Cardiac septum (tissue), 1 donor: ENCODE measurements at places on chromosomes 5 and 9. TPM values are rescaled to one million over a fixed set of nuclear protein-coding genes. Genes with fewer than 3 reads are reported as not detected.

PHF24 gene
- total RNA-seq = 0.57 TPM

CBY3 gene
- not detected for total RNA-seq

CATSPER3 gene
- total RNA-seq = 0.54 TPM

- no peak for DNase-seq
These were observed 1.9 kb upstream of the SLC31A2 start for GRCh38 chr9:113148781-113149510.

- no peak for DNase-seq
These were observed 4.4 kb downstream of the PDCD1LG2 start for GRCh38 chr9:5514617-5515260.

DNA sequence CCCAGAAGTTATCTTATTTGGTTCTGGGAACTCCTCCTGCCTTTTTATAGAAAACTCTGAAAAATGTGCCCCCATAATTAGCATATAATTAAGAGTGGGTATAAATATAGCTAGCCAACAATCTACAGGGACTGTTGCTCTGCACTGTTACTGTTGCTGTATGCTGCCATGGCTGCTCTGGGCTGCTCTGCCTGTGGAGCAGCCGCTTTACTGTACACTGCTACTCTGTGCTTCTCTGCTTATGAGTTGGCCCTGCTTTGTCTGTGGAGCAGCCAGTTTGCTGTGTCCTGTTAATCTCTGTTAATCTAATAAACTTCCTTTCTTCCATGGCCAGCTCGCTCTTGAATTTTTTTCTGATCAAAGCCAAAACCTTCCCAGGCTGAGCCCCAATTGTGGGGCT is 2244.0 kb upstream of the ACO1 start:
- DNase-seq = no peak

C5orf58 gene
- not detected for total RNA-seq

DNA sequence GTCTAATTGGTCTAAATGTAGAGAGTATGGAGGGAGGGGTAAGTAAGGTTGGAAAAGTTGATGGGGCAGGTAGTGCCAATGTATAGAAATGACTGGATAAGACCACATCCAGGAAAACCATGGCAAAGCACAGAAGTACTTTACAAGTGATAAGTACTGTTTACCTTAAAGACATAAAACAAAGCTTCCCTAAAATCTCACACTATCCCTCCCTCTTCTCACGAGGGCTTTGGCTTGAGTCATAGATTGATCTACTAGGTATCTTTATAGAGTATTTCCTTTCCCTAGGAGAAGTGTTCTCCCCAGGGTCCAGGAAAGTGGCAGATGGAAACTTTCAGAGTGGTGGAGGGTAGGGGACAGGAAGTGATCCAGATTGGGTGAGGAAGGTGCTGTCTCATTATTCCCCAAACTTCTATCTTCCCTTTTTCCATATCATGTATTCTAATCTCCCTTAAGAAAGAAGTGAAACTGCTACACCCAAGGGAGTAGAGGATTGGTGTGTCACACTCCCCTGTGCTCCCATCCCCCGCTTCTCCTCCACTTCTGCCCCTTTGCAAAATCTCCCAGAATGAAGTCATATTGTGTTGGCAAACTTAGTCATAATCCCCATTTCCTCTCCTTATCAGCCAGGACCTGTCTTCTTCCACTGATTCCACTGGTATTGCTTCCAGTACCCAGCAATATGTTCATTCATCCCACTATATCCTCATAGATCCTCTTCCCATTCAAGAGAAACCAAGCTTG is 14.6 kb downstream of the IL33 start:
- no peak for DNase-seq

GRCh38 chr5:79005151-79005550 is 20.0 kb upstream of the ARSB start:
- no peak for DNase-seq

GRCh38 chr5:1488882-1489680 is 34.7 kb downstream of the LPCAT1 start:
- no peak for DNase-seq

GRCh38 chr9:38025166-38025565 is 43.9 kb downstream of the SHB start:
- no peak for DNase-seq

GPR150 gene
- total RNA-seq = not detected

DNA sequence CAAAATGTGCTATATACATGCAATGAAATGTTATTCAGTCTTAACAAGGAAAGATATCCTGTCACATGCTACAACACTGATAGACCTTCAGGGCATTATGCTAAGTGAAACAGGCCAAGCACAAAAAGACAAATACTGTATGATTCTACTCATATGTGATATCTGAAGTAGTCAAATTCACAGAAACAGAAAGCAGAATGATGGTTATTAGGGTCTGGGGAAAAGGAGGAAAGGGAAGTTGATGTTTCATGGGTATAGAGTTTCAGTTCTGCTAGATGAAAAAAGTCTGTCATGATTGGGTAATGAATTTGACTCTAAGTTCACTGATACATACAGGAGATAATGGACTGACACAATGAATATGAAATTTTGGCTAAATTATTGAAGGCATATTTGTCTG is 11.2 kb upstream of the RIC1 start:
- DNase-seq = no peak

STPG3 gene
- total RNA-seq = not detected

KLHL3 gene
- total RNA-seq = 35.1 TPM

DNA sequence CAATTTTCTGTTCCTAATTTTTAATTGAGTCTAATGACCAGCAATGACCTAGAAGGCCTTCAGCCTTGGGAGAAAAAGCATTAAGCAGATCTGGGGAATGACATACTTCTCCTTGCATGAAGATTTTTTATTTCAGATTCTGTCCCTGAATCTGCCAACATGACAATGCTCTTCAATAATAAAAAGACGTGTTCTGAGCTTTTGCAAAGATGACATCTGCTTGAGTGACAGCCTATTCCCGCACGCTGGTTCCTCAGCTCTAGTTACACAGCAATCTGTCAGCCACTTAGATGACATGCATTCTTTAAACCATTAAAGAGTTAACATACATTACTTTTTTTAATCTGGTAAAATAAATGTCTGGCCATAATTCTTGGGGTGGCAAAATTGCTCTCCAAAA is 129.3 kb upstream of the CDH6 start:
- no peak for DNase-seq

GRCh38 chr9:93181672-93182435 is 2.1 kb upstream of the WNK2 start:
- DNase-seq = no peak

GRCh38 chr9:74277532-74277931 is 219.6 kb upstream of the RORB start:
- no peak for DNase-seq

DNA sequence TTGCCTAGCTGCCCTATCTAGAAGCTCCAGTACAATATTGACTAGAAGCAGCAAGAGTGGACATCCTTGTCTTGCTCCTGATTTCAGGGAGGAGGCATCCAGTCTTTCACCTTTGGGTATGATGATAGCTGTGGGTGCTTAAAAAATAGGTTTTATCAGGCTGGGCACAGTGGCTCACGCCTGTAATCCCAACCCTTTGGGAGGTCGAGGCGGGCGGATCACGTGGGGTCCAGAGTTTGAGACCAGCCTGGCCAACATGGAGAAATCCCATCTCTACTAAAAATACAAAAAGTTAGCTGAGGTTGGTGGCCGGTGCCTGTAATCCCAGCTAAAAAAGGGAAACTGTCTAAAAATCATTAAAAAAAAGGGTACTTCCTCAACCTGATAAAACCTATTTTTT is 2.0 kb upstream of the CAMSAP1 start:
- DNase-seq = no peak

GLRA1 gene
- total RNA-seq = not detected

TTC16 gene
- 0.16 TPM for total RNA-seq

DNA sequence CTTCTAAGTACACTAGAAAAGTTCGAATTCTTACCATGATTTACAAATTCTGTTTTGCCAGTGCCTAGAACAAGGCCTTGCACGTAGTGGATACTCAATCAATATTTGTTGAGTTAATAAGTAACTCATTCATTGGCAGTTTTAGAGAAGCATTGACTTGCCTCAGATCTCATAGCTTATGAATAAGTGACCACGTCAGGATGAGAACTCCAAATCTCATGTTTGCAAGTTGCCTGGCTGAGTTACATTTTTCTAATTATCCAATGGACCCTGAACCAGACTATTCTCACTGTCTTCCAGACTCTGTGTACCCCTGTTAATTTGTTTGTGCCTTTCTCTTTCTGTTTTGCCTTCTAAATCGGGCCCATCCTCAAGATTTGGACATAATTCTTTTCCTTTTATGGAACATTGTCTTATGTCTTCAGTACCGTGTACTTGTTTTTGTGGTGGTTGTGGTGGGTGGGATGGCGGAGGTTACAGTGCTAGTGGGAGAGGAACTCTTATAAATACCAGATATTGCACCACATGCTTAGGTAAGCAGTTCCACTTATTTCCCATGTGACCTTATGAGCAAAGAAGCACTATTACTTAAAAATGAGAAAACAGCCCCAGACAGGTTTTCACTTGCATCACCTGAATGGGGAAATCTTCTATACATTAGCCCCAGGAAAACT is 96.3 kb downstream of the UNC13B start:
- no peak for DNase-seq

DNA sequence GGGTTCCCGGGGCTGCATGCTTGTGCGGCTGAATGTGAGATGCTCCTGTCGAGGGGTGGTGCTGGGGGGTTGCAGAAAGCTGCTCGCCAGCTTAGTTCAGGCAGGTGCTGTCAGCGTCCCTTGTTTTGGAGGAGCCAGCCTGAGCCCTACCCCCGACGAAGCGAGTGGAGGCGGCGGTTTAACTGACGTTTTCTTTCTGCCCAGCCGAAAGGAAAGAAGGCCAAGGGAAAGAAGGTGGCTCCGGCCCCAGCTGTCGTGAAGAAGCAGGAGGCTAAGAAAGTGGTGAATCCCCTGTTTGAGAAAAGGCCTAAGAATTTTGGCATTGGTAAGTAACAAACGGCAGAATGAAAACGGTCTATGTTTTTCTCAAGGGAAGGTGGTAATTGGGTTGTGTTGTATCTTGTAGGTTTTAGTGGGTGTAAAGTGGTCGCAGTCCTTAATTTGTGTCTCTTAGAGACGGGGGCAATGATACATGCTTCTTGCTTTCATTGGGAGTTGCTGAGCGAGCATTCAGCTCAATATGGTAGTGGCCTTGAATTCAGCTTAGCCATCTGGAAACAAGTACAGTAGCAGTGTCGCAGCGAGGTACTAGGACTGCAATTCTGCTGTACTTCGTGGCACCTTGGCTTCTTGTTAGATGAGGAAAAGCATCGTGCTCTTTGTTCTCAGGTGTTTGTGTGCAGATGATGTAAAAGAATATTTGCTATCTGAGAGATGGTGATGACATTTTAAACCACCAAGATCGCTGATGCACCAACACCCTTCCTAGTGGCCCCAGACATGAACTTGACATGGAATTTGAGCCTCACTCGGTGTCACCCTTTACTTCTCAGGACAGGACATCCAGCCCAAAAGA is 928 bp downstream of the RPL7A start:
- no peak for DNase-seq

PTBP3 gene
- 20.8 TPM for total RNA-seq

OR13C4 gene
- total RNA-seq = not detected

SLC1A3 gene
- 53.0 TPM for total RNA-seq

GRCh38 chr5:126385524-126386502 is 37.4 kb upstream of the GRAMD2B start:
- DNase-seq = no peak

ECSCR gene
- total RNA-seq = 20.1 TPM

DNA sequence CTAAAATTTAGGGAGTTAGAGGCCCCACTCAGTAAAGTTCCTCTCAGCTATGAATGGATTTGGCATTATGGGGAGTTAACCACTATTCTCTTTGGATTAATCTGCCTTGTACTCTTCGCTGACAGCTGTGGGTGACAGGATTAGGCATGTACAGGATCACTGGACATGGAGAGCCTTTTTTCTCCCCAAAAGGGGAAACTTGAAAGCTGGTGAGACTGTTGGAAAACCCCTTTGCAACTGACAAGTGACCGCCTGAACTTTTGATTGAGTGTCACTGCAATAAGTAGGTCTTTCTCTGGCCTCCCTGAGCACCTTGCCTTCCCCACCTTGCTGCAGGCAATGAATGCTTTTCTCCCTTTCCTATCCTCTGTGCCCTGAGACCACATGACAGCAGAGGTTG is 68.3 kb downstream of the ERP44 start:
- DNase-seq = no peak

- no peak for DNase-seq
These were observed 33.5 kb upstream of the CRB2 start for GRCh38 chr9:123322273-123323195.

DNA sequence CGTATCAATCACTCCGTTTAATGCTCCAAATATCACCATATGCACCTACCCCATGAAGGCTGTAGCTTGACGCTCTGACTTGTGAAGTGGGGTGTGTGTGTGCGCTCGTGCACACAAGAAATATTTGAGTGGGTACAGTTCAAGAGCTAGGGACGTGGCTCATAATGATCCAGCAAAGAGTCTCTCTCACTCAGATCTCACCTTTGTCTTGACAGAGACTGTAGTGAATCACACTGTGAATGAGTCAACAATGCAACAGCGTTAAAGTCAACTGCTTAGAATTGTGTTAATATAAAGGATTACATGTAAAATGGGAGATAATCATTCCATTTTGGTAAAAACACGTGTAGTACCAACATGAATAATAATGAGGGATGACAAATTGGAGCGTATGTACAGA is 119.4 kb downstream of the MED27 start:
- DNase-seq = no peak

DNA sequence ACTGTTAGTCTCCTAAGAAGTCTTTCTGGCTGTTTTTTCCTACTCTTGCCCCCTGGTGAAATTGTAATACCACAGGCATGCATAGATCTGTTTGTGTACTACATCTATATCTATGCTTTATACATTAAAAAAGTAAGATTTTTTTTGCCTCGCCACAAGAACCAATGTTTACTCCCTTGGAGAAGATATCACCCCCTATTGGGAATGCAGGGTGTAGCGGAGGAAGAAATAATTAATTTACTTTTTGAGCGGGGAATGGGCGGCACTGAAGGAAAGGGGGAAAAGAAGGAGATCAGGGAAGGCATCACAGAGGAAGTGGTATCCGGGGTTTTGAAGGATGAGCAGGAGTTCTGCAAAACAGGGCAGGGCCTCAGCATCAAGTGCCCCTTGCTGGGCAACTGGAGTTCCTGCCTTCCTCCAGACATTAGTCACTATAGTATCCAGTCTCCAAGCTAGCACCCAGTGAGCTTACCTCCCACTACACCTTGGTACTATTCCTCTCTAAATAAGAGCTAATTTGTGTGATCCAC is 134.9 kb downstream of the GABBR2 start:
- no peak for DNase-seq

SPINK4 gene
- not detected for total RNA-seq

DNA sequence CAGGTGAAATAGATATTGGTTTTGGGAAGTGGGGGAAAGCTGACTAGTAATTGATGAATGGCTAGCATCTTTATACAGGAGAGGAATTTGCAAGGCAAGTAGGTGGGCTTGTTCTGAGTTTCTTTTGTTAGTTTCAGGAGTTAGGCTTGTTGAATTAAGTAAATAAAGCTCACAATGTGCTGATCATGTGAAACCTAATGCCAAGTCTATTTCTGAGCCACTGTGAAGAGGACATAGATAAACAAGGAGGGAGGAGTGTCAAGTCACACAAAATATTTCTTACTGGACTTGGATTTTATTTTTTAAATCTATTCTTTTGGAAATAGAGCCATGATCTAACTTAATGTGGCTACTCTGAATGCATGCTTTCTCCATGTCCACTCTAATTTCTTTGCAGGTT is 19.9 kb downstream of the GDA start:
- DNase-seq = no peak

GRCh38 chr9:18849270-18849669 is 183.7 kb downstream of the SAXO1 start:
- DNase-seq = no peak
